ENCODE measurements at places on chromosomes 6 and 20. TPM values are rescaled to one million over a fixed set of nuclear protein-coding genes. Genes with fewer than 3 reads are reported as not detected.

Gene SCUBE3
- 81.8 TPM for polyA plus RNA-seq

Gene WFDC11
- polyA plus RNA-seq: not detected

DNA sequence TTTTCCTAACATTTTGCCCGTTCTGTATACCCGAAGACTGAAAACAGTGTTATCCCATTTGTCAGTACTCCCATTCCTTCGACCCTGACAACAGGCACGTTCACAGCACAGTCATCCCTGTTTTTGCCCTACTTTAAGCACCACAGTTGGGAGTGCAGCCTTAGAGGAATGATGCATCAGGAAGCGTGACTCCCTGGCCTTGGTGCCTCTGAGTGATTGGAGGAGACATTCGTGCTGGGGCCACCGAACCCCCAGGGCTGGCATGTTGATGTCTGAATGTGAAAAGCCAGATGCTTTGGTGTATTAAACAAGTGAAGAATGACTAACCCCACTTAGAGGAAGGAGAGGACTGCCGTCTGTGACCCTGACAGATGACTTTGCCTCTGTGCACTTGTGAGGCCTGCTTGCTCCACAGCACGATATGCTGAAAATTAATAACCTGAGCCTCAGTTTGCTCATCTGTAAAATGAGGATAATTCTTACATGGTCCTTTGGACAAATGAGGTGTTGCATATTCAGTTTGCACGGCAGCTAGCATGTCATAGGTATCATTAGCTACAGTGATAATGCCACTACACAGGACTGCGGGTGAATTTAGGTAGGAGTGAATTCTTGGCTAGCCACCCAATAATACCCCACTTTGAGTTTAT, 36.0 kb downstream of the STK35 start:
- no peak for DNase-seq

DNA sequence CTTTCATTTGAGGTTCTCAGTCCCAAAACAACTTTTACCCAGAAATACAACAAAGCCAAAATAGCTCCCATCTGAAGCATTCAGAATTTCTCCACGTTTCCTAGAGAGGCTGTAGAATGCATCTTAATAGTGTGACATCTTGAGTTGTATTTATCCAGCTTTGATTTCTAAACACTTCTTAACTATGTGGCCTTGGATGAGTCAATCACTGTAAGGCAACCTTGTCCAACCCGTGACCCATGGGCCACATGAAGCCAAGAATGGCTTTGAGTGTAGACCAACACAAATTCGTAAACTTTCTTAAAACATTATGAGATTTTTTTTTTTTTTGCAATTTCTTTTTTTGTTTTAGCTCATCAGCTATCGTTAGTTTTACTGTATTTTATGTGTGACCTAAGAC, 108.1 kb downstream of the RALGAPA2 start:
- DNase-seq: no peak

DNA sequence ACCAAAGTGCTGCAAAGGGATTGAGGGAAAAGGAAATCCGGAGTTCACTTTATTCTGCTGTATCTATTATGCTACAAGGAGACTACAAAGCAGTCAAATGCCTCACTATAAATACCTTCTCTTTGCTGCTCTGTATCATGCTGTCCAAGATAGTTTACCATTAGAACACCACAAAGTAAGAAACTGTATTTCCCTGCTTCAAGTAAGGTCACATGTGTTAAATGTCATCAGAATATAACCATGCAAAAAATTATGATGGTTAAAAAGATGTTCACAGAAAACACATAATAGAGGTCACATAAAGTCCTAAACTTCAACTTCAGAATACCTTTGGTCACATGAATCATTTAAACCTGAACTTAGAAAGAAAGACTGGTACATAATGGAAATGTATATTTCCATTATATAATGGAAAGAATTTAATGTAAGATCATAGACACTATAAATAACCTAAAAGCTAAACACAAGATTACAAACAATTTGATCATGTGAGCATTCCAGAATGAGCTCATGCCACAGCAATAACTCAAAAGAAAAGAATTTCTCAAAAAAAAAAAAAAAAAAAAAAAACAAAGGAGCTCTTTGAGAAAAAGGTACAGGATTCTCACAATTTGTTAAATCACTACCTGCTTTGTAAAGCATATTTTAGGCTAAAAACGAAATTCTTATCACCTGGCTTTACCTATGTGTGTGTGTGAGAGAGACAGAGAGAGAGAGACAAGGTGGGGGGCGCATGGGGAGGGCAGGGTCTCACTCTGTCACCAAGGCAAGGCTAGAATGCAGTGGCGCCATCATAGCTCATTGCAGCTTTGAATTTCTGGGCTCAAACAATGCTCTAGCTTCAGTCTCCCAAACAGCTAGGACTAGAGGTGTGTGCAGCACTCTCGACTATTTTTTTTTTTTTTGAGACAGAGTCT, 58.7 kb downstream of the KIF13A start:
- DNase-seq: peak; percentile 56

GRCh38 chr6:113539623-113540022, 317.5 kb upstream of the MARCKS start:
- no peak for DNase-seq

DNA sequence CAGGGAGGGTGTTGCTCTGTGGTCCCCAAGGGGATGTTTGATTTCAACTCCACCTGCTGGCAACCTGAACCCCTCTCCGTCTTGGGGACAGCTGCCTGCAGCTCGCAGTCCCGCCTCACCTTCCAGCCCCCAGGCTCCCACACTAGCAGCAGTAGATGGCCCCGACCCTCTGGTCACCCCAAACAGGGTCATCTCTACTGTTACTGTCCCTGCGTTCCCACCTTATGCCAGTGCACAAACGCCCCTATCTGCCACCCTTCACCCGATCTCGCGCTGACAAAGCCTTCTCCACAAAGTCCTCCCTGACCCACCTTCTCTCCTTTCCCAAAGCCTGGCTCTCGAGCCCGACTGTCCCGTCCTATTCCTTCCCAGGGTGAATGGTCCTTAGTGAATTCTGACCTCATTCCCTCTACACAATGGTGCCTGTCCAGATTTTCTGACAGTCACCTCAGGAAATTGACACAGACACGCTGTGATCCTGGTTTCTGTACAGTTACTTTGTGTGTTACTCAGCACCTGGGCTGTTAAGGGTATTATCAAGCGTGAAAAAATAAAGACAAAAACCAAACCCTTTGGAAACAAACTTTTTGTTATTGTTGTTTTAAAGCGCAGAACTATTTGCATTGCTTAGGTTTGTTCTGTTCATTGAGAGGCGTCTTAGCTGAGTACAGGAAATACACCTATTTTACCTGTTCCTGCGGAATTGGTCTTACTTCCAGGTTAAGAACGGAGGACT, 728 bp downstream of the FUT9 start:
- DNase-seq: no peak

Data from cardiac muscle cell (in vitro differentiated cells and primary cell).